HFFc6 (cell line): ENCODE measurements at places on chromosomes 7 and 10. TPM values are rescaled to one million over a fixed set of nuclear protein-coding genes. Genes with fewer than 3 reads are reported as not detected.
A peak's percentile ranks its signal among the peaks of the same experiment; 100 is the strongest.

Gene TES
- 10.1 to 25.1 TPM (median 12.3 TPM) in 3 replicates for total RNA-seq

DNA sequence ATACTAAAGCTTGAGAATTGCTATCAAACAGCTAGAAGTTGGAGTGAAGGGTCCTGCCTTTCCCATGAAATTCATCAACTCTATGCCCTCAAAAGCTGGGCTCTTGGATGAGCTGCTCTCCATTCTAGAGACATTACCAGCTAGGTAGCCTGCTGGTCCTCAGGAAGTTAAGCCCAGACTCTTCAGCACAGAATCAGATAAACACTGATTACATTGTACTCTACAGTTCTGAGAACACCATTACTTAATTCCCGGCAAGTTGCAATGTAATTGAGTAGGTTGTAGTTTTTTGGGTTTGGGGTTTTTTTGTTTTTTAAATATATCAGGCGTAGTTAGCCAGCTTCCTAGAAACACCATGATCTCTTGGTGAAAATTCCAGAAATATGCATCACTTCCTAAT, 84.1 kb upstream of the PIK3CG start:
- DNase-seq, result no peak

DNA sequence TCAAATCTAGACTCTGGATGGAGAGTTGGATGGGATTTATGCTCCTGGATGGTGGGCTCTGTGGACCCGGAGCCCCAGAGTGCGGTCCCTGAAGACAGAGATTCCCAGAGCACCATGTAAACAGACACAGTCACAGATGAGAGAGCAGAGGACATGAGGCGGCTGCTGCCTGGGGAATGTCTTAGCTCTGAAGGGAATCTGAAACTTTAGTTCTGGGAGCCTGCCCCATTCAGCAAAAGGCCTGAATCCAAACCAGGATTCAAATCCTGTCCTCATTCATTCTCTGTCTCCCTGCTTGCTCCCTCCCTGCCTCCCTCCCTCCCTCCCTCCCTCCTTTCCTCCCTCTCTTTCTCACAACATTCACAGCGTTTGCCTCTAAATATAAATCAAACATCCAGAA, 49.5 kb upstream of the CALD1 start:
- DNase-seq, result no peak

DNA sequence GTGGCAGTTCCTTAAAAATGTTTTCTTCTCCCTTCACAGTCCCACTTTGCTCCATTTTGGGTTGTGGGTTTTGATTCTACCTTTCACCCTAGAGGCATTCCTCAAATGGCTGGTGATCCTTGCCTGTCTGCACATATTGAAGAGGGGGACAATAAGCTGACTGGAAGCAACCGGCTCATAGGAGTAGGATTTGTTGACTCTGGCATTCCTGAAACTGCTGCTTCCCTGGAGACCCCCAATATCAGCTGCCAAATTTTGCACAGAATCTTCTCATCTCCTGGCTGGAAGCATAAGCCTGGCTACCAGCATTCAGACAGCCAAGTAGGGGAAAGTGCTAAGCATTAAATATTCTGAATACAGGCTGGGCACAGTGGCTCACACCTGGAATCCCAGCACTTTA, 53.7 kb downstream of the KIF5B start:
- DNase-seq, result no peak

GRCh38 chr10:102421757-102422512, 1.3 kb downstream of the FBXL15 start:
- no peak for DNase-seq

GRCh38 chr7:99742737-99743394, 7.9 kb upstream of the CYP3A7 start:
- DNase-seq, result no peak

Gene ZNF92
- total RNA-seq, result 5.7 to 6.1 TPM (median 5.8 TPM) in 3 replicates

Gene C10orf105
- not detected in 2 replicates for total RNA-seq

DNA sequence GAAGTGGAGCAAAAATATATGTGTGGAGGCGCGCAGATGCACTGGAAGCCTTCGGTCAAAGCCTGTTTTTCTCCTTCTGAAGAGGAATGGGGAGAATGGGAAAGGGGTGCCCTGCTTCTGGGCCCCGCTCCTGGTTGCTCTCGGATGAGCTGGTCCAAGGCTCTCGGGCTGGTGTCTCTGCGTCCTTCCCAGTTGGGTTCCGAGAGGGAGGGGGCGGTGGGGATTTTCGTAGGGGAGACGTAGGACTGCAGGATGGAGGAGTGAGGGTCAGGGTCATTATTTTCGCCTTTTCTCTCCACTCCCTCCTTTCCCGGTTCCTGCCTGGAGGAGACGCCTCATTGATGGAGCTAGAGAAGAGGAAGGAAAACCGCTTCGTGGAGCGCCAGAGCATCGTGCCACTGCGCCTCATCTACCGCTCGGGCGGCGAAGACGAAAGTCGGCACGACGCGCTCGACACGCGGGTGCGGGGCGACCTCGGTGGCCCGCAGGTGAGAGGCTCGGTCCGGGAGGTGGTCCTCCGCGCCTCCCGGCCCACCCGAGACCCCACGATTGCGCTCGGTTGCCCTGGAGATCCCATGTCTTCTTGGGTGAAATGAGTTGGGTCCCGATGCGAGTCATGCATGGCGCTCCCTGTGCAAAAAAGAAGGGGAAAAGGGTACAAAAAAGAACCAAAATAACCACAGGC, 790 bp downstream of the ADAM22 start:
- DNase-seq, result no peak

Gene CTAGE6
- 0.09 to 0.16 TPM in 2 of 3 replicates, not detected in the other for total RNA-seq

GRCh38 chr7:45898222-45898621, 9.9 kb downstream of the IGFBP1 start:
- peak; percentile 42 for DNase-seq

Gene OR2A42
- not detected in 3 replicates for total RNA-seq

DNA sequence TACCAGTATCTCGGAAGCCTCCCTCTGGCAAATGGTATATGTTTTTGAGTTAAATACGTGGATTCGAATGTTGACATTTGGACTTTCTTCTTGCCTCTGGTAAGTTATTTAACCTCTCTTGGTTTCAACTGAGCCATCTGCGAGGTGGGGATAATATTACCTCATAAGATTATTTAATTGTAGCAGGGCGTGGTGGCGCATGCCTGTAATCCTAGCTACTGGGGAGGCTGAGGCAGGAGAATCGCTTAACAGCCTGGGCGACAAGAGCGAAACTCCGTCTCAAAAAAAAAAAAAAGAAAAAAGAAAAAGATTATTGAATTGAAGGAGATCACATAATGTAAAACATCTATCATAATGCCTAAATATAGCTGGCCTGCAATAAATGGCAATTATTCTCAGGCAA, 396 bp upstream of the TAF5 start:
- DNase-seq, result no peak

DNA sequence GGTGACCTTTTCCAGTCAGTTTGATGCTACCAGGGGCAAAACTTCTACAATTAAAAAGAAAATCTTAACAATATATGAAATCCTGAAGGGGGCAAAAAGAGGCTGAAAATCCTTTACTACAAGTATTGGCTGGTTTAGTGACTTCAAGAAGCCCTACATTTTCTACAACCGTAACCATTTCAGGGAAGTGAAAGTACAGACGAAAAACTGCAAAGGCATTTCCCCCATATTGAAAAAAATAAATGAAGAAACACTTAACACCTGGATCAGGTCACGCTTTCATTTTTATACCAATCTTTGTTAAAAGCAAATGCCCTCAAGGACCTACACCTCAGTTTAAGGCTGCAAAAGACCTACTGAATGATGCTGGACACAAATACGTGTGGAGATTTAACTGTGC, 38.6 kb downstream of the IL6 start:
- DNase-seq, result no peak

Gene VAX1
- not detected in 2 replicates for total RNA-seq

Gene ATP6V0E2
- 50.4 to 51.8 TPM (median 51.0 TPM) in 3 replicates for total RNA-seq

GRCh38 chr10:30816159-30816819, 186.7 kb upstream of the LYZL2 start:
- DNase-seq, result no peak

DNA sequence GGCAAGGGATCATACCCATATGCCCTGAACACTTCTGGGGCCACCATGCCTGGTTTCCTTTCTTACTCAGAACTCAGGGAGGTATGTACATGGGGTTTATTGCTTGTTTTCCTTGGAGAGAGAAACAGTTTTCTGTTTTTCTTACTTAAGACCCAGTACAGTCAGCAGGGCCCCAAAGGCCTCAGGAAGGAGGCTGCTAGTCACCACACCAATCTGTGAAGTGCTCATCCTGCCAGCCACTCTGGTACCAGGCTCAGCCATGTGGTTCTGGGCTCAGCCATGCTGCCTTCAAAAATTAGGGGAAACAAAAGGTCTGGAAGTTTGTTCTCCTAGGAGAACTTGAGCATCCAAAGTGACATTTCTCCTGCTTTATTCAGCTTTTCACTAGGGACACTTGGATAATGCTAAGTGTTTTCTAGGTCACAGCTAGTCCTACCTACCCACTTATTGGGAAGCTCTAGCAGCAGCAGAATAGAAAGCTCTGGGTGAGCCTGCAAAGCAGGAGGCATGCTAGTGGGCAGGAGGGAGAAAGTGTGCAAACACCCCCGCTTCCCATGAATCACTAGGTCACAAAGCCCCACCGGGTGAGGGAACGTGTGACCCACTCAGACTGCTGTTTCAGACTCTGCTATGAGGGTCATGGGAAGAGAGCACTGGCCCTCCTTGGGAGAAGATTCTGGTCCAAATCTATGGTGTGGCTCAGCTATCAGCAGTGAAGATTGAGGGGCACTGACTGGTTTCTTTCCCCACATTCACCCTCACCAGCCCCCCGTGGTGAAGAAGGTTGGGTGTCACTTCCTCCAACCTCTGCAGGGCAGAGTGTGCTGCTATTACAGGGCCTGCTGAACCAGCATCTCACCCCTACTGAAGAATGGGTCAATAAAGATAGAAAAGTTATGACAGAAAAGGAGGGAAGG, 23.9 kb downstream of the NUDCD3 start:
- peak; percentile 63 for DNase-seq

Gene GPR15LG
- not detected in 2 replicates for total RNA-seq

DNA sequence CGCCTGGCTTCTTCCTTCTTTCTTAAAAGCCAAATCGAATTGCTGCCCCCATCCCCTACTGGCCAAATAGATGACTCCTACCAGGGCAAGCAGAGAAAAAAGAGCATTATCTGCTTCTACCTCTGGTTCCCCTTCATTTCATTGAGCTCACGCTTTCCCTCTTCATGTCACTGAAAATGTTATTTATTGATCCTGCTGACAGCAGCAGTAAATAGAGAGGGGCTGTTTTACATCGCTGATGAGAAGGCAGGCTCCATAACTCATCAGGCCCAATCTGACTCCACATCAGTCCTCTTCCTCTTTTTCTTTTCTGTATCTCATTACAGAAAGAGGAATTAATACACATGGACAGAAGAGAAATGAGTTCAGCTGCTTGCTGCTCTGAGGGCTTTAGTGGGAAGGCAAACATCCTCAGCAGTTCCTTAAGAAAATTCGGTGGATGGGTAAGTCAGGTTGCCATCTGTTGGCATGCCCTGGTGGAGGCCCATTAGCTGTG, 904.1 kb downstream of the KCNMA1 start:
- no peak for DNase-seq

- DNase-seq, result no peak
Measured at GRCh38 chr7:127890726-127891125, 140.5 kb downstream of the LRRC4 start.

Gene SMURF1
- total RNA-seq, result 17.8 and 23.4 TPM in 2 replicates

GRCh38 chr10:49010295-49010694, 70.7 kb upstream of the LRRC18 start:
- no peak for DNase-seq

Gene MBLAC1
- total RNA-seq, result 3.0 TPM in 2 replicates

Gene CYP26C1
- 0.09 TPM in 1 of 3 replicates, not detected in the others for total RNA-seq

DNA sequence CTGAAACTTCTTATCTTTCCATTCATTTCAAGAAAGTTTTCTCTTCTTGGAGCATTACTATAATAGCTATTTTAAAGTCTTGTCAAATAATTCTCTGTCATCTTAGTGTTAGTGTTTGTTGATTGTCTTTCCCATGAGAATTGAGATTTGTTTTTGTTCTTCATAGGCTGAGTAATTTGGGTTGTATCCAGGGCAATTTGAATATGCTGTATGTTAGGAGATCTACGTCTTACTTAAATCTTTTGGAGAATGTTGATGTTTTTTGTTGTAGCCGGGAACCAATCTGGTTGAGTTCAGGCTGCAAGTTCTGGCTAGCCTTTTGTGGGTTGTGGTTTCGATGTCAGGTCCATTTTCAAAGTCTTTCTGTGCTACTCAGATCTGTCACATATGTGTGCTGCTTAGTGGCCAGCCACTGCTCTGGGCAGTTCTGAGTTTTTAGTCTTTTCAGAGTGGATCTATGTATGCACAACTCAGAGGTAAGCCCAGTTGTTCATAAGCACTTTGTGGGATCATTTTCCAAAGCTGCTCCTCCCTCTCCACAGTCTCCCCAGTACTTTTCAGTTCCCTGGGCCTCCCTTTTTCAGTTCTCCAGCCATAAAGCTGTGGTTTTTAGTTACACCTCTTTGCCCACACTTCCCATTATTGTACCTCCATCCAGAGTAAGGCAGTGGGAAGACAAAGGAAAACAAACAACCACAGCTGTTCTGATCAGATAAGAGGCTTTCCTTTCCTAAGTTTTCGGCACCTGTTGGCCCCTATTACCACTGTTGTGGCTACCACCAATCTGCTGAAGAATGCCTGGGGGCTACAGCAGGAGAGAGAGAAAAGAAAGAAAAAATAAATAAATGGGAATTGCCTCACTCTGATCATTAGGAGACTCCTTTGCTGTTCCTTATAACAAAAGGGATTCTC, 4.7 kb upstream of the CCNJ start:
- DNase-seq, result no peak

Gene GSTO2
- total RNA-seq, result 2.1 to 14.0 TPM (median 2.6 TPM) in 3 replicates

- DNase-seq, result peak; percentile 60
Measured at GRCh38 chr10:123043409-123043925, 34.7 kb downstream of the ACADSB start.

Gene MSS51
- total RNA-seq, result 0.36 to 0.80 TPM (median 0.70 TPM) in 3 replicates

- DNase-seq, result no peak
Measured at GRCh38 chr7:47186316-47186715, 395.6 kb downstream of the TNS3 start.

DNA sequence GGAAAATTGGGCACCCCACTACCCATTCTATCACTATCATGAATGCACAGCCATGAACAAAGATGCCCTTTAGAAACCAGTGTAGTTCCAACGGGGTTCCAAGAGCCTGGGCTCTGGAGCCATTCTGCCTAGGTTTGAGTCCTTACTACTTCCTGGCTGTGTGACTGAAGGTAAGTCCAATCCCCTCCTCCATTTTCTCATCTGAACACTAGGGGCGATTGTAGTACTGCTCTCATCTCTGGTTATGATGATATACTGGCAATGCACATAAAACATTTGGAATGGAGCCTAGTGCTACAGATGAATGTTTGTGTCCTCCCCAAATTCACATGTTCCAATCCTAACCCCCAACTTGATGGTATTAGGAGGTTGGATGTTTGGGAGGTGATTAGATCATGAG, 28.1 kb upstream of the CDH23 start:
- DNase-seq, result no peak

GRCh38 chr7:135736586-135737305, 8.8 kb upstream of the SLC13A4 start:
- DNase-seq, result no peak

Gene IDI1
- total RNA-seq, result 17.4 and 17.5 TPM in 2 replicates

DNA sequence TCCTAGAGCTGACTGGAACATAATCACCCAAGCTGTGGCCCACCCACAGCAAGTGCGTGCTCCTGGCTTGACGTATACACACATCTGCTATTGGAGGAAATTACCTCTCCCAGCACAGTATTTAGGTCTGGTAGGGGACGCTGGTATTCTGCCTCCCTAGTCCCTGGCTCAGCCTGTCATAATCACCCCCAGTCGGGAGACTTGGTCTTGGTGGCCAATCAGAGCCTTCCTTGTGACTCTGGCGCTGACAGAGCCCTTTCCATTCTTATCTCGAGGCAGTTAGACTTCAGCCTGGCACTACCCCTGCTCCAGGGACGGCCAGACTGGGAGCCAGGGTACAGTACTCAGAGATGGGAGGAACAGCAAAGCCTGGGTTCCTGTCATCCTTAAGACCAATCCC, 14.3 kb upstream of the PRKAG2 start:
- no peak for DNase-seq

Gene BICC1
- total RNA-seq, result 52.9 to 63.1 TPM (median 61.4 TPM) in 3 replicates
